ENCODE measurements at places on chromosomes 11 and 22.

DNA sequence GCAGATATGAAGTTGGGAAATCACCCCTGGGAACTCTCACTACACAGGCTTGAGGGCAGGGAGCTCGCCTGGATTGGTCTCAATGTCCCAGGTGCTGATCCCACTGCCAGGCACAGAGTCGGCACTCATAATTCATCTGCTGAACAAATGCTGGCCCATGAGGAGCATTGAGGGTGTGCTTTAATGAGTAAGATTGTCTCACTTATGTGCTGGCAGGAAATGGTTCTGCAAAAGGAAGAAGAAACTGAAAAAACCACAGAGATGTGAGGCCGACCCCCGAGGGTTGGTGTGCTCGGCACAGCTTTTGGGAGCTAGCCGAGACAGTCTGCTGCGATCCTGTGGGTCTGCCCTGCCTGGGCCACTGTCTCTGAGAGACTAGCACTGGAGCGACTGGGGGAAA, 9.4 kb downstream of the PLAAT2 start:
- DNase-seq = no peak

- no peak for DNase-seq
Measured at GRCh38 chr11:100670140-100670539, 16.9 kb upstream of the ARHGAP42 start.

DNA sequence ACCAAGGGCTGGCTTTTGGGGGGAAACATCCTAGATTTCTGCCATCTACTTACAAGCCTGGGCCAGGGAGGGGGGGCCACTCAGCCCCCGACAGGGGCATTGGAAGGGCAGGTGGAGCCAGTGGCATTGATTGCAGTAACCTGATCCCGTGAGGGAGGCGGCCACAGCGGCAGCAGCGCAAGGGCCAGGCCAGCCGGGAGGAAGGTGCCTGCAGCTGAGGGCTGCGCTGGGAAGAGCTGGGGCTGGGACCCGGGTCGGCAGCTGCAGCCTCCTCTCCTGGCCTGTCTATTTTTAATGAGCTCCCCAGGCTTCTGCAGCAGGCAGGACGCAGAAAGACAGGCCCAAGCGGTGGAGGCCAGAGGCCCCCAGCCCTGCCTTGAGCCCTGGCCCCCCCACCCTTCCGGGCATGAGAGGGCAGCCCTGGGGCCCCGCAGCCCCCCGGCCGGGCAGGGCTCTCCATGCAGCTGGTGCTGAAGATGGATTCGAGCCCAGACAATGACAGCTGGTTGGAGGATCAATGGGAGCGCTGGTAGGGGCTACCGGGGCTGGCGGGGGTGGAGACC, 10.6 kb downstream of the FREY1 start:
- DNase-seq = no peak

DNA sequence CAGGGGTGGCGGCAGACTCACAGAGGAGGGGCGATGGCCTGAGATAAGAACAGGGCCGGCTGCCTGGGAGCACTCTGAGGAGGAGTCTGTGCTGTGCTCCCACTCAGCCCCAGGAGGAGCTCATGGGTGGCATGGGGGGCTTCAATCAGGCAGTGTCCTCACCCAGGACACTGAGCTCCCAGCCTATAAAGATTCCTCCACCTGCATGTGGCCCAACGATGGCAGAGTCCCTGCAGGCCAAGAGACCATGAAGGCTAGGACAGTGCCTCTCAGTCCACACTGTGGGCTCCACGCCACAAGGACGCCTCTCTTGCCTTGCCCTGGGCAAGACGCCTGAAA, 1.9 kb downstream of the CST6 start:
- no peak for DNase-seq

- DNase-seq = peak; percentile 18
Measured at GRCh38 chr11:36622431-36623136, 24.5 kb upstream of the RAG2 start.

DNA sequence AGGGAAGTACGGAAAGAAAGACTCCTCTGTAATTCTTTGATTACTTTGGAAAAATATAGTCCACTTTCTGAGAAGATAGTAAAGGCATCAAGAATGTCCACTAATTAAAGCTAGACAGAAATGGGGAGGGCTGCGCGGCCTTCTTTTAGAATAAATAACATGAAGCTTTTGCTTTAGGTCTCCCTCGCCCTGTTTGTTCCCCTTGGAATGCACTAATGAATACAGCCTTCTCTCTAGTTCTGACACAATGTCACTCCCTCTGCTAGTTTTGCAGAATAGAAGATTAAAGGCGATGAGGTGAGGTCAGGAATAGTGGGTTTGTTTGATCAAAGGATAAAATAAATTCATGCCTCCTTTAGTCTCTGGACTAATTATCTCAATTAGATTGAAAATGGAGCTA, 543.9 kb downstream of the OPCML start:
- no peak for DNase-seq

DNA sequence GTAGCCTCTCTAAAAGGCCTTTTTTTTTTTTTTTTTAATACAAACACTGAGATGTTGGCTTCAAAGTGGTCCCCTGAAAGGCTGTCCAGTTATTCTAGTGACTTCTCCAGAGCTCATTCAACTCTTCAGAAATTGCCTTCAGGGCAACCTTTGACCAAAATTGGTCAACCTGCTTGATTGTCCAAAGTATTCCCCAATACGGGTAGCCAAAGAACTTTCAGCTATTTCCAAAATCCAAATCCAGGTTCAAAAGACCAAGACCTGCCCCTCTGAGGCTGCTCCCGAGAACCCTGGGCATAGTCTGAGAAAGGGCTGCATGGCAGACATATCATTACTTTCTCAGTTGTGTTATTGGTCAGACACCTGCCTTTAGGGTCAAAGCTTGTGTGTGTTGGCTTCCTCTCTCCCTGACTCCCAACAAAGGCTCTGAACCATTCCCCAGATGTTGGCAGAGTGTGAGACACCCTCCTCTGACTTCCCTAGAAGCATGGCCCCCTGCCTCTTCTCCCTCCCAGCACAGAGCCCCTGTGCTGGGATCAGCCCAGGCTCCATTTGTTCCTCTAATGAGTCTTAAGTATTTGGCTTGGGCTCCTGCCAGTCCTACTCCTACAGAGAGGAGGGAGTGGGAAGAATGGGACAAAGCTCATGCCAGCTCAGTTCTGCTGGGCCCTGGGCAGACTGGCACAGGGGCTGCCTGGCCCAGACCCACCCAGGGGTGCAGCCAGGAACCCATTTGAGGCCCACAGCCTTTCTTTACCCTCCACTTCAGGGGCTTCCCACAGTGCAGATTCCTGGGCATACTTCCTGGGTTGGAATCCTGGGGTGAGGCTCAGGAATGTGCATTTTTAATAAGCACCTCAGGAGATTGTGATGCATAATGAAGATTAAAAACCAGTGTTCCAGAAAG, 30.3 kb downstream of the TNKS1BP1 start:
- DNase-seq = no peak

- no peak for DNase-seq
Measured at GRCh38 chr22:39624501-39624821, 53.9 kb downstream of the CACNA1I start.

DNA sequence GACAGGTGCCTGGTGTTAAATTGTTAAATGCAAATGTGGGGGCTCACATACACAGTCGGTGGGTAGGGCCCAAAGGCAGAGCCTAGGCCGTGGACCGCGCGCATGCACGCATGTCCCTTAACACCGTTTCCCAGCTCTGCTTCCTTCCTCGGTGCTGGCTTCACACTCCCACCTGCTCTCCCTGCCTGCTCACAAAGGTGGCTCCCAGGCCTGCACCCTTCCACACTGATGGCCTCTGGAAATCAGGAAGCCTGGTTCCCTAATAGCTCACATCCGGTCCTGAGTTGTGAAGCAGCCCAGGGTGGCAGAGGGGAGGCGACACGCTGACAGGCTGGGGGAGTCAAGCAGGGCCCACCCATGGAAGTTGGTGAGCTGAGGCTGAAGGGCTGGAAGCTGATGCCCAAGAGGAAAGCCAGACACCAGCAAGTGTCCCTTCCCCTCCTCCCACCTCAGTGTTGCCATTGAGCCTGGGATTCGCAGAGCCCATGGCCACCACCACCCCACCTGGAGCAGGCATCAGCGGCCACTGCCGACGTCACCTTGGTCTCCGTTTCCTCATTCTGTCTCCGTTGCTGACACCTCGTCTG, 13.7 kb upstream of the CTTN start:
- DNase-seq = no peak

- DNase-seq = no peak
Measured at GRCh38 chr22:41311487-41311886, 10.2 kb downstream of the ZC3H7B start.

DNA sequence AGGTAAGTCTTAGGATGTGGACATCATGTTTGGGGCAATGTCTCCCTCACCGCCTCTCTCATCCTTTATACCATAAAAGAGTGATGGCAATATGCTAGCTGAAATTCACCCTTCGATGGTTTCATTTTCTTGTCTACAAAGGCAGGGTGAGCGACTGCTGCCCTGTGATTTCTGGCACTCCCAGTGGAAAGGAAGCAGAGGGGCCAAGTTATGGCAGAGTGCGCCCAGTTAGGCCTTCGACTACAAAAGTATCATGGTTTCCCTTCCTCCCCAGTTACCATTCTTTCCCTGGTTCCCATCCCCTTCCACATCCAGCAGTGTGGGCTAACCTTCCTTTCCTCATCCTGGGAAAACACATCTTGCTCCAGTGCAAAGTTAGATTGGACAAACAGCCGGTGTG, 43.8 kb downstream of the SNX19 start:
- DNase-seq = no peak

DNA sequence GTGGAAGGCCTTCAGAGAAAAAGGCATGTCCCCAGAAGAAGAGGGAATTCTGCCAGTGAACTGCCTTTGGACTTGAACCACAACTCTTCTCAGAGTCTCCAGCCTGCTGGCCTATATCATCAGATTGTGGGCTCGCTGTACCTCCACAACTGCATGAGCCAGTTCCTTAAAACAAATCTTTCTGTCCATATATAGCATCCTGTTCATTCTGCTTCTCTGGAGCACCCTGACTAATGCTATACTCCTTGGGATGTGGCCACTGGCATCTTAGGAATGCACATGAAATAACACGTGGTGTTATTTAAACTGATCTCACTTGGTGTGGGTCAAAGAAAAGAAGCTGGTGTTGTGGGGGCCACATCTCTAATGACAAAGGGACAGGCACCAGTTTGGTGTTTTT, 58.3 kb upstream of the VSTM5 start:
- DNase-seq = no peak

DNA sequence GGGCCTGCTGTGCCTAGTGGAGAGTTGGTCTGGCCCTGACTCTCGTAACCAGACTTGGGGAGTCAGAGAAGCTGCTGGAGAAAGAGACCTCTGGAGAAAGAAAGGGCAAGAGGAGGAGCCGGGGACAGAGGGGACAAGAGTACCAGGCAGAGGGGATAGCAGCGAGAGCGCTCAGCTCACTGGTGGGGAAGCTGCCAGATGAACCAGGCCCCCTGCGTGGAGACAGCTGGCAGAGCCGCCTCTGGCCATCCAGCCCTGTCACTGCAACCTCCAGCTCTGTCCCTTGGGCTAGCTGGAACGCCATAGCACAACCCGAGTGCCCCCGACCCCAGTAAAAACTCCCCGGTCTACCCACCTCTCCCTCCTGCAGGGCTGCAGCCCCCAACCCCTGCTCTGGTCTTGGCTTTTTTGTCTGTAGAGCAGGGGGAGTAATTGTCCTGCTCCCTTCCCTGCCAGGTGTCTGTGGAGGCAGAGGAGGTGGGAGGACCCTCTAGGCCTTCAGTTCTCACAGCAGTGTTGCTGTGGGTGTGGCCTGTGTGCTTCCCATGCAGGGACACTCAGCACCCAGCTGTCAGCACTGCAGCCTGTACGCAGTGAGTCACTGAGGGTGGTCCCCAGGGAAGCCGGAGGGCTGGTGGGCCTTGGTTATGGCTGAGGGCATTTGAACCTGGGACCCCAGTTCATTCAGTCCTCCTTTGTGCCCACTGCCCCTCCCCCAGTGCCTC, 4.8 kb upstream of the SUN2 start:
- DNase-seq = no peak

GRCh38 chr22:49783926-49784629, 43.6 kb downstream of the BRD1 start:
- no peak for DNase-seq

DNA sequence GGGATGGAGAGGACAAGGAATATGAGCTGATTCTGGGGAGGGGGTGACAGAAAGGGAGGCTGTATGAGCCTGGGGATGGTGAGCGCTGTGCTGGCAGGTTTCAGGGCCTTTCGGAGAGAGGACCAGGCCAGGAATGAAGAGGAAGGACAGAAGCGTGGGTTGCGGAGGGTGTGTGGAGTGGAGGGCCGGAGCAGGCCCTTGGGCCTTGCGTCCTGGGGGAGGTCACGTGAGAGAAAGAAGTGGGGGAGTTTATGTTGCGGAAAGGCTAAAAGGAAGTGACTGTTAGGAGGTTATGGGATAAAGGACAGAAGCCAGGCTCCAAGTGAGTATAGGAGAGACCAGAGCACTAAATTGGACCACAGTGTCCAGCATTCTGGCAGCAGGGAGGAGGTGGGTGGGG, 17.5 kb downstream of the BCR start:
- DNase-seq = peak; percentile 45

DNA sequence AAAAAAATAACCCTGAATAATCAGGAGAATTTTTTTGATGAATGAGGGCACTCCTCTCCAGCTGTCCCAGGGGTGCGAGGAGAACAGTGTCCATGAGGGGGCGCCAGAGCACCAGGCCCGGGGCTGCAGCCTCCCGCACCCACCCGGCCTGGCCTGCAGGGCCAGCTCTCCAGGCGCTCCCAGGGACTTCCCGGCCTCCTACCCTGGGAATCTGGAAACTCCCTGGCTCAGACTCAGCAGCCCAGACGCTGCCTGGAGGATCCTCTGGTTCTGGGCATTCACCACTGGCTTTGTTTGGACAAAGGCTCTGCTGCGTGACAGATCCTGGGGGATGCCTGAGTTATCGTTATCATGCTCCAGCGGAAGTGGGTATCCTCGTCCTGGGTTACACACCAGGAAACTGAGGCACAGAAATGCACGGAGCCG, 31.0 kb downstream of the MCM5 start:
- peak; percentile 78 for DNase-seq

GRCh38 chr22:45144916-45145315, 18.8 kb upstream of the NUP50 start:
- DNase-seq = no peak

GRCh38 chr11:28584992-28585391, 476.8 kb downstream of the METTL15 start:
- DNase-seq = no peak

DNA sequence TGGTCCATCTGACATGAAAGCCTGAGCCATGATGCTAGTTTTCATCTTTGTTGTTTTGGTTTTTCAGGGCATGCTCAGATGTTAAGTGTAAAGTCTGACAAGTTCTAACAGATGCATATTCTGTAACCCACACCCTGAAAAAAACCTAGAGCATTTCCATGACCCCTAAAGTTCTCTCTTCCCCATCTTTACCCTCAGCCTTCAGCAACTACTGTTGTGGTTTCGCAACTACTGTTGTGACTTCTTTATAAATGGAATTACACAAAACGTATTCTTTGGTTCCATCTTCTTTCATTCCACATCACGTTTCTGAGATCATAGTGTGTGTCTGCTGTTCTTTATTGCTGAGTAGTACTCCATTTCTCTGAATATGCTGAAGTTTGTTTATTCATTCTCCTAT, 65.1 kb upstream of the LDLRAD3 start:
- peak; percentile 50 for DNase-seq

DNA sequence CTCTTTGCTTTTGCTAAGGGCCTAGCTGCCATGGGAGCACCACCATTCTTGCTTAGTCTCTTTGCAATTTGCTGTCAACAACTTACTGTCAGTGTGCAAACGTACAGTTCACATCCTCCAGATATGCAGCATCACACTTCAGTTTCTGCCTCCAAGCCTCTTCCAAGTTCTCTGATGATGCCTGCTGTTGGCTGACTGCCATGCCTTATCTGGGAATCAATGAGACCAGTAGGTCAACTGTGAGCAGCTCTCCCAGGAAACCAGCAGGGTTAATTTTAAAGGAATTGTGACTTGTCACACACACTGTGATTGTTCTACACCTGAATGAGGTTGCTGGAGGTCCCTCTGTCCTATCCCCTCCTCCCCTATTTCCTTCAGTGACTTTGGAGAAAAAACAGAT, 56.0 kb downstream of the COPB1 start:
- DNase-seq = no peak

Data from inflammatory macrophage treated with lipopolysaccharide for 1 hour (primary cell).